ENCODE measurements at places on chromosomes 4 and X.

DNA sequence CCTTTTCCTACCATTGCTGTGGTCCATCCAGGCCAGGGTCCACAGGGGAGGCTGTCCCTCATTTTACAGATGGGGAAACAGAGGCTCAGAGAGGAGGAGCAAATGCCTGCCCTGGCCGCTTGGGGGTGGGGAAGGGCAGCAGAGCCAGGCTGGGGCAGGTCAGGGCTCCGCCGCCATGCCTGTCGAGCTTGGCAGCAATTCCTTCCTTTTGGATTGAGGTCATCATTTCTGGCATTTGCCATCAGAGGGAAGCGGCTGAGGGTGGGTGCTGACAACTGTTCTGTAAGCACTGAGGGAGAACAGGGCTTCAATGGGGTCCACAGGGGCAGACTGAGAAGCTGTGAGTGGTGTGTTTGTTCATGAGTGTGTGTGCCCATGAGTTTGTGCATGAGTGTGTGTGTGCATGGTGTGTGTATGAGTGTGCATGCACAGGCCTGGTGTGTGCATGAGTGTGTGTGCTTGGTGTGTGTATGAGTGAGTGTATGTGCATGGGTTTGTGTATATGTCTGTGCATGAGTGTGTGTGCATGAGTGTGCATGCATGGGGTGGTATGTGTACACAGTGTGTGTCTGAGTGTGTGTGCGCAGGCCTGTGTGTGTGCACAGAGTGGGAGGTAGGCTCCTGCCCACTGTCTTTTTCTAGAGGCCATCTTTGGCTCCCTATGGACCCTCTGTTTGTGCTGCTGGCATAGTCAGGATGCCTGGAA is 115.2 kb downstream of the SORCS2 start:
- no peak for DNase-seq

GRCh38 chrX:129737916-129738315 is 863 bp upstream of the XPNPEP2 start:
- DNase-seq: no peak

- DNase-seq: no peak
Measured at GRCh38 chrX:134688839-134689238, 30.6 kb upstream of the PLAC1 start.

- peak; percentile 0 for DNase-seq
Measured at GRCh38 chrX:111244235-111244750, 26.0 kb downstream of the CAPN6 start.

- no peak for DNase-seq
Measured at GRCh38 chr4:48795108-48795507, 15.0 kb upstream of the FRYL start.

GRCh38 chrX:93791304-93791703 is 117.3 kb downstream of the FAM133A start:
- DNase-seq: no peak

DNA sequence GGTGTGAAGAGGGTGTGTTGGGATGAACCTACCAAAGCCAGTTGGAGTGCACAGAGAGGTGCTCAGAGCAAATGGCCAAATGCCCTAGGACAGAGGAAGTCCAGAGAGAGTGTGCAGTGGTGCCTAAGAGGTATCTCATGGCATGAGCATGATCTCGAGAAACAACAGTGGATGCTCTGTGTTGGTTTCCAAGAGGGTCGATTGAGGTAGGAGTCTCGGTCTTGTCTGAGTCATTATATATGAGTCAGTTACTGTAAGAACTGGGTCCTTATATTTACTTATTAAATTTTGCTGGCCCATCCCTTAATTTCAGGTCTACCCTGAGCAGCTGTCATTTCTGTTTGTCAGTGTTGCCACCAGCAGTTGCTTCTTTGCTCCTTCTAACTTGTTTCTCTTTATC is 86.6 kb upstream of the TMEM150C start:
- DNase-seq: no peak

DNA sequence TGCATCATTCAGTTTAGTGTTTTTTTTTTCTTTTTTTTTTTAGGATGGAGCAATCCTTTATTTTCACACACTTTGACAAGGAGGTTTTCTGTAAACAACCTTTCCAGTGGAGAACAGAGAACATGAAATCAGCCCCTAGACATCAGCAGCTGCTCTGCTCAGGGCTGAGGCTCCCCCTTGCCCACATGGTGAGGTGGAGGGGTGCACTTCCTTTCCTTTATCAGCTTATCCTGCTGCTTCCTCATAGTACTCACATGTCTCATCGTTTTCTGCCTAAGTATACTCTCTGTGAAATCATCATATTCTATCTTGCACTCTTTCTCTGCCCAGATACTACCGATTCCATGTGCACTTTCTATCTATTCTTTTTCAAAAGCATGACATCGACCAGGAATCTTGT is 47.6 kb upstream of the PRSS12 start:
- no peak for DNase-seq

GRCh38 chrX:40897718-40898270 is 162.5 kb upstream of the MED14 start:
- no peak for DNase-seq

GRCh38 chr4:156968479-156968984 is 3.1 kb downstream of the PDGFC start:
- no peak for DNase-seq

- DNase-seq: no peak
Measured at GRCh38 chr4:98423009-98423408, 161.8 kb downstream of the RAP1GDS1 start.

GRCh38 chrX:78922754-78923153 is 22.4 kb upstream of the P2RY10 start:
- DNase-seq: no peak

- no peak for DNase-seq
Measured at GRCh38 chr4:168540086-168540485, 43.2 kb downstream of the PALLD start.

DNA sequence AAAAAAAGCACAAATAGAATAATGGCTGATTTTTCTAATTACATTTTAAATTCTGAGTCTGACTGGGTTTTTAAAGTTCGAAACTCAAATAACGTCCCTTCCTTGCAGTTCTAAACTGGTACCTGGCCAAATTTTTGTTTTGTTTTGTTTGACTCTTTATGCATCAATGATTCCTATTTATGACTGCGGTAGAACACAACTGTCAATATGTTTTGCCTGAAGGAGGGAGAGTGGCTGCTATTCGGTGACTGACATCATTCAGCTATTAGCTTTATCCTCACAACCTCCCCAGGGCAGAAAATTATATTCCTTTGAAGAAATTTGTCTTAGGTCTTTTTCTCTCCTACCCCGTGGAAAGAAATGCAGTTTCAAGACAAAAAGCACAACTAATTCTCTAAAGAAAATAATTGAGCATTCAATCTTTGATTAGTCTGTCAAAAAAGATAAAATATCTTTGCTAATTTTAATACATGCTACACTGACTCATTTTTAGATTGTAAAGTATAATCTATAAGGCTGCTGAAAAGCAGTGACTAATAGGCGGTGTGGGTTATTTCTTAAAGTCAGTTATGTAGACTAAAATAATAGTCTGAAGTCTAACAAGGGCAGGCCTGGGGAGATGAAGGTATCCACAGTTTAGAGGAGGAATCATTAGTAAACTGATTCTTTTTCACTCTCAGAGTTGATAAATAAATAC is 61.9 kb downstream of the TMEM150C start:
- no peak for DNase-seq

- no peak for DNase-seq
Measured at GRCh38 chrX:87727620-87728019, 210.0 kb downstream of the KLHL4 start.

DNA sequence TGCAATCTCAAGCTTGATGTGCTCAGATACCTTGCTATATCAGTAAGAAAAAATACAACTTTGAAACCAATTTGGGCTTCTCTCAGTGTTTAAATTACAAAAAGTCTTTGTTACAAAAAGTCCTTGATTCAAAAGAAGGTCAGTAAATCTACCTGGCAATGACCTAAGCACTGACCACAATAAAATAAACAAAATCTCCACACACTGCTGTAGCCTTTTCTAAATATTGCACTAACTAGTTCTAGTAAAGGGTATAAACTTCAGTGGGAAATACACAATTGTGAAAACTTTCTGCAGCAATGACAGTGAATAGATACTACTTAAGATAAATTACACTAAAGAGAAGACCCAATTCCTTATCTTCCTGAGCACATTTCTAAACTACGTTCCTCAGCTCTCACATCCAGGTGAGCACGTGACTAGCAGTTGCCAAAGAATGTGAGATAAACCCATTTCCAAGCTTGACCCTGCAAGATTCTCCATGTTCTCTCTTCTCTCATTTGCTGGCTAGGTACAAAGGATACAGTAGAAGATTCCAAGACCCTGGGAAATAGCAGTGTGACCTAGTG is 81.4 kb upstream of the GPR34 start:
- no peak for DNase-seq

- no peak for DNase-seq
Measured at GRCh38 chr4:184843984-184844554, 18.3 kb upstream of the ACSL1 start.

GRCh38 chrX:150975655-150976390 is 7.3 kb upstream of the HMGB3 start:
- DNase-seq: no peak

DNA sequence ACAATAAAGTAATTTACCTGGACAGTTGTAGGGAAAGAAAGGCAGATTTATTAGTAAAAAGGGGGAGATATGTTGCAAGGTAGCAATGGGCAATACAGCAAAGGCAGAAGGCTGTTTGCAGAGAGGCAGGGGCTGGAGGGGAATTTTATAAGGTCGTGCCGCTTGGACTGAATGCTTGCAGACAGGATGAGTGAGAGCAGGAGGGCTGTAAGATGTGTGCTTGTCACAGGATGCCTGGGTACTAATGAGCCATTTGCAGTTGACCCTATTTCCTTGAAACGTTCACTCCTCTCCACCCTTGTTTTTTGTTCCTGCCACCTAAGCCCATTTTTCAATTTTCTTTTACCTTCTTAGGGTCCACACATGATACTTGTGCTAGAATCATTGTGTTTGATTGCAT is 214.7 kb downstream of the TRAM1L1 start:
- DNase-seq: no peak

DNA sequence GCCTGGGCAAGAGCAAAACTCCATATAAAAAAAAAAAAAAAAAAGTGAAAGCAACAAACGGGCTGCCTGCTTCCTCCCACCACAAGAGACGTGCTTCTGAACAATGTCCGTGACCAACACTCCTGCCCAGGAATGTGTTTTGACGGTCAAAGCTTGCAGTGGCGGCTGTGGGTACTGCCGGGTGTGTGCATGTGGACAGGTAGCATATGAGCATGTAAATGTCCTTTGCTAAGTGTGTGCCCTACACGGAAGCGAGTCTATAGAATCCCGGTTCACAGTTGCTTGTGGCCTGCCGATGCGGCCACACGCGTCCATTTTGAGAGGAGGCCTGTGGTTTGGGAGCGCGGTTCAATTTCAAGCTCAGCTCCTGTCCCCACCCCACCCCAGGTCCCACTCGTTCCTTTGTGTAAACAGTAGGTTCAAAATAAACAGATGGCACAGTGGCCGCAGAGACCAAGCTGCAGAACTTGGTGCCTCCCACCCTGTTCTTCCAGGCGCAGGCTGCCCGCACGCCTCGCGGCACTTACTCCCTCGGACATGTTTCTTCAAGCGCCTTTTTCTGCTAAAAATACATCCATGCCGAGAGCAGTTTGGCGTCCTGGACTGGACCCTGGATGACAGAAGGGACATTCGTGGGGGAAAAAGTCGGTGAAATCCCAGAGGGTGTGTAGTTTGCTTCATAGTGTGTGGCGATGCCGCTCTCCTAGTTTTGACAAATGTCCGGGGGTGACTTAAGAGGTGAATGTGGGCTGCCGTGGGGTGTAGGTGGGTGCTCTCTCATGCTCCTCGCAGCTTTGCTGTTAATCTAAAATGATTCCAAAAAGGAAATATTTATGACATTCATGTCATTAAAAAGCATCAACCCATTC is 11.5 kb upstream of the NKX1-1 start:
- DNase-seq: no peak

DNA sequence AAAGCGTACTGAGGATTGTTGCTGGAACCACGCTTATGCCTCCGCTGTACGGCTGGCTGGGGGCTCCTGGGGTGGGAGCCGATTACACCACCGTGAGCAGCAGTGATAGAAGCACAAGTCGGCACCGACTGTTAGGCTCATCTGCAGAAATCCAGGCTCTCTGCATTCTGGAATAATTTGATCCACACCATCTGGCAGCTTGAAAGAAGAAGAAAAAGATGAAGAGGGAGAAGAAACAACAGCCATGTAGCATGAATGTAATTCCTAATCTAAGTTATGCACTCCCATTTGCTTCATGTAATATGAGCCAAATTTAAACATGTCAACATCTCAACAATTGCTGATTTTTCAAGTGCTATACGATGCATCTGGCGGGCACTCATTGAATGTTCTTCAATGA is 84.6 kb upstream of the DHX15 start:
- DNase-seq: no peak

GRCh38 chr4:182749667-182750167 is 167.5 kb downstream of the DCTD start:
- peak; percentile 5 for DNase-seq

DNA sequence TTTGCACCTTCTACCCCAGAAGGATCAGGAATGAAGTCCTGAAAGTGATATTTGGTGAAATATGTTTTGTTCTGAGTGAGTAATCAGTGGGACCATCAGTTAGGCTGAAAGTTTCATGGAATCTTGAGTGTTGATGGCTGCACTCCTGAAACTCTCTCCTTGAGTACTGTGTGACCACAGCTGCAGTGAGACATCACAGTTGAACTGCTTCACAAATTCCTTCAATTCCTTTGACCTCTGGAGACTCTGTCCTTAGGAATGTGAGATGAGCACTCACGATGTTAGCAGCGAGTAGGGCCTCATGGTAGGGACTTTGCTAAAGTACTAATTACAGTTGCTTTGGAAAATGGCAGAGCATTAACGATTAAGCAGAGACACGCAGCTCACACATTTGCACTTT is 142.9 kb upstream of the SLC4A4 start:
- no peak for DNase-seq

DNA sequence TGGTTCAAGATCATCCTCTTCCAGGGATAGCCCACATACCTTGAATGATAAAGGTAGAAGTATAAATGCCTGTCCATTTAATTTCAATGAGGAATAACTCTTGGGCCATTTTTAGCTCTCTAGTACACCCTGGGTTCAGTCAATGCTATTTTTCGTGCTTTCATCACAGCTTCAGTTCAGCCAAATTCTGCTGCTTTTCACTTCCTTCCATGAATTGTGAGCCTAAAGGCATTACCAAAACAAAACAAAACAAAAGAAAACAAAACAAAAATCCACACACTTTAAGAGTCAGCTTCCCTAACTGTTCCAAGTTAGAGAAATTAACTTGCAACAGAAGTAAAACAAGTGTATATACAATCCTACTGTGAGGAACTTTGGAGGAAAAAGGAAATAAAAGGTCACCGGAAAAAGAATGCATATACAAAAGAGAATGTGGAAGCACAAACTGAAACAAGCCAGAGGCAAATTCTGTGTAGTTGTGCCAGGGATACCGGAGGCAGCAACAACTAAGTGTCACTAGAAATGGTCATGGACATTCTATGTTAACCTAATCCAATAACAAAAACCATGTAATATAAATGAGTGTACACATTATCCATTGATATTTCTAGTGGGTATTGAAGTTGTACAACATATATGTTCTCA is 423.1 kb downstream of the KCTD8 start:
- no peak for DNase-seq

GRCh38 chr4:72900952-72901351 is 168.6 kb downstream of the COX18 start:
- no peak for DNase-seq

- DNase-seq: no peak
Measured at GRCh38 chrX:53284684-53285447, 3.5 kb upstream of the IQSEC2 start.

All from SW 1271 (cell line).